ENCODE measurements at places on chromosomes 16 and 17.

- no peak for DNase-seq
Observed at GRCh38 chr16:88435437-88436355, 17.4 kb upstream of the ZFPM1 start.

- peak; percentile 79 for DNase-seq
Observed at GRCh38 chr16:78796221-78796866, 696.9 kb downstream of the WWOX start.

DNA sequence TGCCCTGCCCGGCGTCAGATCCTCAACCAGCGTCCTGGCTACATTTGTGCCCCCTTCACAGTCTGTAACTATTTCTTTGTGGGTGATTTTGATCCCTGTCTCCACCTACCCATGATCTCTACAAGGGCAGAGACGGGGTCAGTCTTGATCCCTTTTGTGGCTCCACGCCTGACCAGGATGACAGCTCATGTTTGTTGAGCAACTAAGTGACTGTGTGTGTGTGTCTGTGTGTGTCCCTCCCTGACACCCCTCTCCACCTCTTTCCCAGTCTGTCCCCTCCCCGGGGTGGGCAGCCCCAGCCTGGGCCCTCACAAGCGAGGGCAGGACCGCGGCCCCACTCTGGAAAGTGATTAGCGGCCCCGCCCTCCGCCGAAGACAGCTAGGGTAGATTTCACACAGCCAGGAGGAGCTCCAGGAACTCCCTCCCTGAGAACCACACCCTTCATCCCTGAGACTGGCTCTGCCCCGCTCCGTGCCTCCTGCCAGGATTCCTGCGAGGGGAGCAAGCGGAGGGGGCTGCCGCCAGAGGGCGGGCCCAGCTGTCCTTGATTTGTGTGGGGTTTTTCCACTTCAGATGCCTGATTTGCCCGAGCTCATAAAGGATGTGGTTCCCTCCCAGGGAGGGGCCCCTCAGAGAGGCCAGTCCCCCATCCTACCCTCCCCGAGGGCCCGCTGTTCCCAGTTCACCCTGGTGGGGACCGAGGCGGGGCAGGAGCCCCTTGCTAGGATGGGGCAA is 5.3 kb upstream of the HS3ST6 start:
- DNase-seq, result peak; percentile 88

DNA sequence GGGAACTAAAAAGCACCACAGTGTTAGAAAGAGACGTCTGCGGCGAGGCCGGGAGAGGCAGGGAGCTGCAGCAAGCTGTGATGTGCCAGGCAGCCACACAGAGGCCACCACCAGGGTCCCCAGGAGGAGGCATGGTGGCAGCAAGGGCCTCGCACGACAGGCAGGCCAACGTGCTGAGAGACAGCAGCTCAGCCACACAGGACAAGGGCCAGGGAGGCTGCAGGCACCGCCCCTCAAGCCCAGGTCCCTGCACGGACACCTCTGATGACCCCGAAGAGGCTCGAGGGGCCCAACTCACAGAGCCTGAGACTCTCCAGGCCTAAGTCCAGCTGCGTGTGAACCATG is 5.7 kb downstream of the HAGH start:
- DNase-seq, result no peak

- DNase-seq, result no peak
Observed at GRCh38 chr17:2750721-2751120, 1.3 kb upstream of the CCDC92B start.

- DNase-seq, result no peak
Observed at GRCh38 chr16:27332105-27332504, 18.3 kb downstream of the IL4R start.

- DNase-seq, result no peak
Observed at GRCh38 chr16:86585821-86586611, 7.7 kb downstream of the FOXL1 start.

DNA sequence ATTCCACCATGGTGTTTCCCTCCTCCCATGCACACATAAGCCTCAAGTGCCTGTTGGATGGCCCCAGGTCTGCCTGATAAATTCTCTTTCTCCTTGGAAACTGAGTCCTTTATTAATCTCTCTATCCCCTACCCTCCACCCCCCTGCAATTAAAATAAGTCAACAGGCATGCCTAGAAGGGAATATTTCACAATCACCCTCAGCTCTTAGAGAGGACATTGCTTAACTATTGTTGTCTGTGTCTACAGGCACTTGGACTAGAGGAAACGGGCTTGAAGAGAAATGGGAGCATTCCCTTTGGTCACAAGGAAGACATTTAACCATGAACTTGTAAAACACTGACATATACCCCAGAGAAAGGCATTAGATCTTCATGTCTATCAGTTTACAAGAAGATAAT is 39.5 kb downstream of the RCVRN start:
- no peak for DNase-seq

DNA sequence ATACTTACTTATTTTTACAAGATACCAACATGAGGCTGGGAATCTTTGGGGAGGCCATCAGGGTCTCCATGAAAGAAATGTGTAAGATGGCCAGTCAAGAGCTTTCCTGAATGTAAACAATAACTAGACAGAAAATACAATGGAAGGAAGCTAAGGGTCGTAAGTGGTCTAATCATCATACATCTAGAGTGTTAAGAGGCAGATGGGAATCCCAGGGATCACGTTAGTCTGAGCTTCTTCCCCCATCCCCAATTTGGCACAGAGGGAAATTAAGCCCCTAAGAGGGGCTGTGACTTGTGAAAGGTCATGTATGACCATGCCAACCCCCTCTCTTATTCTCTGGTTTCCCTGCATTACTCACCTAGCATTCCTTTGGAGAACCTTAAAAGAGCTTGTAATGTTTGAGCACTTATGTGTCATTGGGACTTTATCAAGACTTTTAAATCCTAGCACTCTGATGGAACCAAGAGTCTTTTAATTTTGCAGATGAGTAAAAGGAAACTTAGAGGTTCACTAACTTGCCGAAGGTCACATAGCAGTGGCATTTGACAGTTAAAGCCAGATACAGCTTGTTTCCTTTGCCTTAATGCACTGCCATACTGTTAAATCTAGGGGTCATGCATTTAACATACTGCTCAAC is 46.1 kb downstream of the DCUN1D3 start:
- no peak for DNase-seq

GRCh38 chr17:19905502-19905901 is 37.8 kb upstream of the ULK2 start:
- no peak for DNase-seq

- DNase-seq, result no peak
Observed at GRCh38 chr16:22685459-22685830, 128.5 kb upstream of the HS3ST2 start.

DNA sequence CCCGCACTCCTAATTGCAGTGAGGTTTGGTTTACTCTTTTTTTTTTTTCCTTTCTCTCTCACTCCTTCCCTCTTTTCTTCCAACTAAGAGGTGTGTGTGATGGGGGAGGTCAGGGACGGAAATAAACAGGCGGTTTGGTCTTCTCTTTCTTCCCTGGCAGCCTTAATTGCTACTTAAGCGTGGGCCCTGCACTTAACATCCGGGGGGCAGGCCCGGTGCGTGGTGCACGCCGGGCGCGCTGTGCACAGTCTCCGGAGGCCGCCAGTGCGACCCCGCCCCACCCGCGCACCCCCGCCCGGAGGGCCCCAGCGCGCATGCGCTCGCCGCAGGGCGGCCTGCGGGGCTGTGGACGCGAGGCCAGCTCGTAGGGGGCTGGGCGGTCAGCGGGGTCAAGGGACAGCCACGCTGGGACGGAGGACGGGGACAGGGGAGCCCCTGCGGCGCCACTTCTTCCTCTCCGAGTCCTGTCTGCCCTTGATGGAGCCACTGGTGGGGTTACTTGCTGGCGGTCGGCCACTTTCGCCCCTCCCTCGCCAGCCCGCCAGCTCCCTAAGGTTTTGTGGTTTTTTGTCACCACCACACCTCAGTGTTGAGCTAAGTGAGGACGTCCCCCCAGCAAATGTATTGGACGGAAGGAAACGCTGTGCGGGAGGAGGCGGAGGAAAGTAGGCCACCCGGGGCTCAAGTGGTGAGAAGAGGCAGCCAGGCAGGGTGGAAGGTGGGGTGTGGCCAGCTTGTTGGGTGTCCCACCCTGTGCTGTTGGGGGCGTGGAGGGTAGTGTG is 120.9 kb downstream of the MRM1 start:
- peak; percentile 61 for DNase-seq

DNA sequence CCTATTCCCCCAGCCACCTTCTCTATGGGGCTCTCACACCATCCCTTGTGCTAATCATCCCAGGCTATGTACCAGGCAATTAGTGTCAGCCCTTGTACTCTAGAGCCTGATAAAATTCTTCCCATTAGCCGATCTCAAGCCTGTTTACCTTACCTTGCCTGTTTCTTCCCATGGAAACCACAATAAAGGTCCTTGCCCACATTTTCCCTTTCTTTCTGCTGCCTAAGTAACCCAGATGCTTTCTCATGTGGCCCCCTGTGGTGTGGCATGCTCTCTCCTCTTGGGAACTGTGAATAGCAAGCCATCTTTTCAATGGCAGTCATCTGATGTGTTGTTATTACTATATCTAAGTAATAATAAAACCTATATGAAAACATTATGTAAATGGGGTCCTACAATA is 265.8 kb upstream of the ELAC2 start:
- DNase-seq, result peak; percentile 21

GRCh38 chr16:50037662-50038220 is 12.7 kb downstream of the CNEP1R1 start:
- no peak for DNase-seq

DNA sequence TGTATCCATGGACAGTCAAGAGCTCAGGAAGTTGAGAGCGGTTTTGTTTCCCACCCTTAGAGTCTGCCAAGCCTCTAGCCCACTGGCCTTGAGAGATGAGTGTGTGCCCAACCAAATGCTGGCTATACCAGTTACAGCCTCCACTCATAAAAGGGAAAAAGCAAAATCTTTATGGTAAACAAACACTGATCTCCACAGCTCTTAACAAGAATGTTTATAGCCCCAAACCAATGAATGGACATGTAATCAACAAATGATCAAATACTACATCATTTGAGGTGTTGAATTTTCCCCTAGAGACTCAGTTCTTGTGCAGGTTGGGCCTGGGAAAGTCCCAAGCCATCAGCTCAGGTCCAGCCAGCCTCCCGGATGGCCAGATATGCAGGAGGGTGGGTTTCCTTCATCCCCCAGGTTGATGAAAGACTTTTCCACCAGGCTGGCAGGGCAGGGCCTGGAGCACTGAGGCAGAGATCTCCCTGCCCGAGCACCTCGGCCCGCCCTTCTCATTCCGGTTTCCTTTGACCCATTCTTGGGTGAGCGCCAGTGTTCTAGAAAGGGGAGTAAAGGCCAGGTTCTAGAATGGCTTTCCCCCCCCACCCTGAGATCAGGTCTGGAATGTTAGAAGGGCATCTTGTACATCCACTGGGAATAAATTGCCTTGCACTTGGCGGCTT is 3.9 kb upstream of the EFTUD2 start:
- DNase-seq, result no peak

GRCh38 chr16:68535331-68535730 is 3.8 kb upstream of the ZFP90 start:
- DNase-seq, result no peak

DNA sequence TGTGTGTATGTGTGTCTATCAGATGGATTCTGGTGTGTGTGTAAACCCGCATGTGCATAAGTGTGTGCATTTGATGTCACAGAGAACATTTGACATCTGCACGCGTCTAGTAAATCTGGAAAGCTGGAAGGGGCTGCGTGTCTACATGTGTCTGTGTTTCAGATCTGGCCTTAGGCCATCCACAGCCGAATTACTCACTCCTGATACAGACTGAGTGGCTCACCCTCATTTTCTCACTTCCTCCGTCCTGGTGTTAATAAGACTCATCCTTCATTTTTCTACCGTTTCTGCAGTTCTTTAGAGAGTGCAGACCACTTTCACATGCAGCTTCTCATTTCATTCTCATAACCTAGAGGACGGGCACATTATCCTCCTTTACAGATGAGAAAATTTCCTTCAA is 491.6 kb downstream of the CDH13 start:
- DNase-seq, result no peak

GRCh38 chr17:44315760-44316731 is 7.6 kb downstream of the RUNDC3A start:
- DNase-seq, result peak; percentile 86

- no peak for DNase-seq
Observed at GRCh38 chr17:32719689-32720088, 157.2 kb downstream of the MYO1D start.

- no peak for DNase-seq
Observed at GRCh38 chr16:48188449-48189102, 32.8 kb upstream of the ABCC12 start.

DNA sequence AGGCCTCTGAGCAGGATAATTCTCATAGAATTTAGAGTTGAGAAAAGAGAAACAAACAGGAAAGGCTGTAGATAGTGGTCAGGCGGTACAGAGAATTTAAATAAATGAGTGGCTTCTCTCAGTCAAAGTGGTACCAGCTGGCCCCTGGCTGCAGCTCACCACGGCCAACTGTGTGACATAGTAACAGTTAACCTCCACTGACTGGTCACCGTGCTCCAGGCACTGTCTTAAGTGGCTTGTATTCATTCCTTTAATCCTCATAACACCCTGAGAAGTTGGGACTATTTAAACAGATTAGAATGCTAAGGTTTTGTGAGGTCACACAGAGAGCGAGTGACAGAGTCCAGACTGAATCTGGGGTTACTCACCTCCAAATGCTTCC is 108.9 kb downstream of the GNAO1 start:
- DNase-seq, result no peak

DNA sequence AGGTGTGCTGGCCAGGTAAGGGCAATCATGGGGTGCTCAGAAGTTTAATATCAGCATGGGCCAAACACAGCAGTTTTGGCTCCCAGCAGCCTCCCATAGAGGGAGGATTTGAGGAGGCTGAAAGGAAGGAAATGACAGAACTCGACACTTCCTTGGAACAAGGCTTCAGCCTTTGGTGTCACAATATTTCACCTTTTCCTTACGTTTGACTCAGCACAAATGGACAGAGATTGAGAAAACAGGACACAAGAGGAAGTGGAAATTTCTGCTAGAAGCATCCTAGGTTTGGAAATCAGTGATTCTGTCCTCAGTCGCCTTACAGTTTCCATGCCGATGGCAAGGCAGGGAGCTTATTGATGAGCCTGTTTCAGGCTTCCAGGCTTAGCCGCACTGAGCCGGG is 181.4 kb downstream of the MAF start:
- no peak for DNase-seq

DNA sequence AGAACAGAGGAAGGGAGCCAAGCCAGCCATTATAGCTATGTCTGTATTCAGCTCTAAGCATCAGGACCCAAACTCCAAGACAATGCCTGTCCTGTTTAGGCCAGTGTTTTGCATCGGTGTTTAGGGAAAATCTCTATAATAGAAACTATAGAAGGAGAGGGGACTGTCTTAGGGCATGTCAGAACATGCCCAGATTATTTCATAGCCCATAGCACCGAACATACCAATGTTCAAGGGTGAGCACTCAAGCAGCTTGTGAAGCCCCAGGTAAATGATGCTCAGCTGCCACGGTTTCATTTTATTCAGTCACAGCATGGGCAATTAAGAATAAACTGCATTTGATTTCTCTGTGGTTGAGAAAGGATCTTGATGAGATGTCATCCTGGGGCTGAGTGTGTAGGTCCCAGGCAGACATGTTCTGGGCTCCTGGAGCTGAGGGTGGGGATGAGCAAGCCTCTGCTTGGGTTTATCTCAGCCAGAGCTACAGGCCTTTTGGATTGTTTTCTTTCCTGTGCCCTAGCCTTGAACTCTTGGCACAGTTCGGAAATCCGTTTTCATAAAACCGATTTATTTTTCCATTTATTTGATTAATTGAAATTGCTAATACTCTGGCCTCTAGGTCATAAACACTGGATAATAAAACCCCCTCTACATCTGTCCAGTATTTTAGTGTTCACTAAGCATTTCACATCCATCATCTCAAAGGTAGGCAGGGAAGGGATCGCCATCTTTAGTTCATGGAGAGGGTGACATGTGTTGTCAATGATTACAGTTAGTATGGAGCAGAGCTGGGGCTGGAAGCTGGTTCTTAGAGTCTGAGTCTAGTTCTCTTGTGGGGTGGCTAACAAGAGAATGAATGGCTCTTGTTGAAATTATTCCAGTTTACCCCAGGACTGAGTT is 290.7 kb upstream of the ASIC2 start:
- no peak for DNase-seq

Data from ELF-1 (cell line).